ENCODE measurements at places on chromosomes 3 and 15.

DNA sequence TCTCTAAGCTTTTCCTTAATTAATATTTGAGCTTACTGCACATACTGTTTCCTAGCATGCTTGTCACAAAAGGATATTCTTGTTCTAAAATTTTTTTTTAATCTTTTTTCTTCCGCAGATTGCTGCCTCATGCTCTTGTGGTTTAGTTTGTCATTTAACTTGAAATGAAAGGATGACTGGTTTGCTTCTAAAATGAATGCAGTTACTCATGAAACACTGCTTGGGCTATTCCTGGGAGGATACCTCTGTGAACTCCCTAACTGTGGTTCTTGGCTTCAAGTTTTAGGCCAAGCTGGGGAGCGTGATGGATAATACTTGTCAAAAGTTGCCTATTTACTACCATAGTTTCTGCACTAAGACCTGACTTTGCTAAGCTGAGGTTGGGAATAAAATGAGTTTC, 64.0 kb downstream of the USP13 start:
- DNase-seq = no peak

- DNase-seq = peak; percentile 47
Measured at GRCh38 chr15:39273717-39274411, 307.0 kb upstream of the THBS1 start.

DNA sequence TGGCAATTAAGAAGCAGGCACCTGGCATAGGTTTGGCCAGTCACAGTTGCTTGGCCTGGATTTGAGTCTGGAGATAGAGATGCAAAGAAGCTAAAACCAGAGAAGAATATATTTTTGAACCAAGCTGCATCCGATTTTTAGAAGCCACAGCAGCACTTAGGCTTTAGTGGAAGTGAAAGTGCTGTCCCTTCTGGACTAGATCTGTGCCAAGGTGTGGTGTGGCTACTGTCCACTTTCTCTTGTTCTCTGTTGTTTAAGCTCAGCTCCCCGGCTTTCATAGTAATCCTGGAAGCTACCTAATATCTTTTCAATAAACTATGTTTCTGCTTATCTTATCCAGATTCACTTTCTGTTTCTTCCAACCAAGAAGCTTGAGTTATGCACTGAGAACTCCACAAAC, 183.4 kb upstream of the THRB start:
- DNase-seq = no peak

DNA sequence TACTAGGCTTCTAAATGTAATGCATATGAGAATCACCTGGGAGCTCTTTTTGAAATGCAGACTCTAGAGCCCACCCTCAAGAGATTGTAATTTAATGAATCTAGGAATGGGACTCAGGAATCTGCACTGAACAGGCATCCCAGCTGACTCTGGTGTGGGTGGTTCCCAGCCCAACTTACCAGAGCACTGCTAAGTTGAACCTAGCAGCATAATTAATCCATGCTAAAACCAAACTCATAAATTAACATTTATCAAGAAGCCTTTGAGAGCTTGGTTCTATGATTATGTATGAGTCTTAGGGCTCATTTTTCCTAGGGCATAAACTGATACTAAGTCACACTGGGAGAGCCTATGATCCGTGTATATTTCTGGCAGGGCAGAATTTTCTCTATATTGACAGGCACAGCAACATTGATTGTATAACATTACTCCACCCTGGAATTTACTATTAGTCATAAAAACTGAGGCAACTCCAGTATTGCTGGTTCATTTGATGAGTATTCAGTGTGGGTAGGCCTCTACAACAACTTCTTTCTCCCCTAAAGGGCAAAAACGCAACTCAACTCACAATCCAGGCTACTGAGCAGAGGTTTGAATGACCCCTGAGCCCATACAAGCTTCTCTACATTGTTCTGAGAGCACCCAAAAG, 10.7 kb upstream of the CSTA start:
- DNase-seq = no peak

DNA sequence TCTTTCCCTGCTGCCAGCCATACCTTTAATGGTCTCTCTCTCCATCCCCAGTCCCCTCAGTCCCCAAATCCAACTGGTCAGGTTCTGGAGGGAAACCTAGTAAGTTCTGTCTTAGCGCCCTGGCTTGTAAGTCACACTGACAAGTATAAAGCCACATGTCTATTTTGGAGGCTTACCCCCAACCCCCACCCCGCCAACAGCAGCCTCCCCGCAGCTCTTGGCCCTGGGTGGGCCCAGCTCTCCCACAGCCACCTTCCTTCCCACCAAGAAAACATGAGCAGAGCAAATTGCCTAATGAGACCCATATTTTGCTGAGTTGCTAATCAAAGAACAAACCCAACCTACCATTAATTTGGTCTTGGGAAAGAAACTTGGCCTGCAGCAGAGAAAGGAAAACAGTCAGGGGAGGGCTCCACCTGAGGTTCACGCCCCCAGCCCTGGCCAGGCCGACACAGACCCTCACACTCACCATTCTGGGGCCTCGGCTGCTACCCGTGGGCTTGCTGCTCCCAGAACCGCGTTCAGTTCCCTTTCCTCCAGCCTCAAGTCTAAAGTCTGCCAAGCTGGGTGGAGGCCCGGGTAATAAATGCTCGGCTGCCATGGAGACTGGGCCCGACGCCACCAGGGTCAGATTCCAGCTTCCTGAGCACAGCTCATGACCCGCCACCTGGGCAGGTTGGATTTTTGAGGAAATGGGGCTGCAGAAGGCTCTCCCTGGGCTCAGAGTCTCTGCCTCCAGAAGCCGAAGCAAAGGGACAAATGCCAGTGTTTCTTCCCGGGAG, at the start of gene CALML4:
Gene CALML4, minus strand, starts transcription at position 557 of the 782 bp plus-strand sequence. Its CDS starts 85 bp downstream, at position 472.
- DNase-seq = peak; percentile 57

DNA sequence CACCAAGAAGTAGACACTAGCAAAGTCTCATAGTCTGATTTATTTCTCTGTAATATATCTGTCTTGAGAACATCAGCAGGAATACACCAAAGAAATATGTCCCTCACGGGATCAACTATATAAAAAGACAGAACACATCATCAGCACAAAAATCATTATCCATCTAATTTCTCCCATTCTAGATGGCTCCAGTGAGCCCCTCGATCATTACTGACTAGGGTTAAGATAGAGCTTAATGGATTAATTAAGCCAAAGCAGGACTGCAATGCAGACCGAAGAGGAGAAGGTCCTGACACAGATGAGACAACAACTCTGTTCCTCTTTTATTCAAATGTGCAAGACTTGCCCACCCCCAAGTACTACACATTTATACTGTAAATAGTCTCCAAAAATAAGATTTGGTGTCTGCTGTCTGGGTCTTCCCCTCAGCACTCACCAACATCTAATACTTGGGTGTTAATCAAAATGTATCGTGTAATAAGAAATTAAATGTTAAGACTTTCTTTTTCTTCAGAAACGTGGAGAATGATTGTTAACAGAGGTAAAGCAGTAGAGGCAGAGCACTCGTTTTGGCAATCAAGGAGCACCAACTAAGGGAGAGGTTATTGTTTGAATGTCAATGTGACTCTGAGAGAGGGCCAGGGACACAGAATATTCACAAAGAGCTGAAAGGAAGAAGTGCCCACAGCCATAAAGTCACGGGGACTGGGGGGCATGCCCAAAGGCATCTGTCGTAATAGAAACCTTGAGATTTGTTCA, 133.6 kb downstream of the TIGIT start:
- no peak for DNase-seq

DNA sequence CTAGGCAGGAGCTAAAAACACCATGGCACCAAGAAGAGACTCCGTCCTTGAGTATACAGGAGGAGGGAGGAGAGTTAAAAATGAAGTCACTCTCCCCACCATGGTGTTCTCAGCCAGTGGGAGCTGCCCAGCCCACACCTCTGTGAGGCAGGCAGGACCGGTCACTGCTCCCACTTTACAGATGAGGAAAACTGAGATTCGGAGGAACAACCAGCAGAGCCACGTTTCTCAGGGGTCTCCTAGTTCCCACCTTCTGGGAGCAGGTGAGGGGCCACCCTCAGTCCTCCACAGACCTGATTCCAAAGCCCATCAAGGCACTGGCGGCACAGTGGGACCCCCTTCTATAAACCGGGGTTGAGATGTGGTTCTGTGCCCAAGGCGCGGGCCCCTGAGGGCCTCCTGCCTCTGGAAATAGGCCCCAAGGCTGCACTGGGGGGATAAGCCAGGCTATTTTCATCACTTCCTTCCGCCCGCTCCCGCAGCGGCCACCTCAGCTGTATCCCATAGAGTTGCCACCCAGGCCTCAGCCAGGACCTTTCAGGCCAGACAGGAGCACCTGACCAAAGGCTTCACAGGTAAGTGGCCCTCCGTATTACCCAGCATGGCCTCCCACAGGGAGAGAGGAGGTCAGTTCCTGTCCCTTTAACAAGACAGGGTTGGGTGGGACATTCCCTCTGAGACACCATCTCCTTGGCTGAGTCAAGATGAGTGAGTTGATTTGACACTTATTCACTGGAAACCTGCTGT, at the start of gene GP9:
Gene GP9, plus strand, starts transcription at position 504 of the 747 bp plus-strand sequence. CDS start 961 bp downstream, outside the sequence.
- no peak for DNase-seq

DNA sequence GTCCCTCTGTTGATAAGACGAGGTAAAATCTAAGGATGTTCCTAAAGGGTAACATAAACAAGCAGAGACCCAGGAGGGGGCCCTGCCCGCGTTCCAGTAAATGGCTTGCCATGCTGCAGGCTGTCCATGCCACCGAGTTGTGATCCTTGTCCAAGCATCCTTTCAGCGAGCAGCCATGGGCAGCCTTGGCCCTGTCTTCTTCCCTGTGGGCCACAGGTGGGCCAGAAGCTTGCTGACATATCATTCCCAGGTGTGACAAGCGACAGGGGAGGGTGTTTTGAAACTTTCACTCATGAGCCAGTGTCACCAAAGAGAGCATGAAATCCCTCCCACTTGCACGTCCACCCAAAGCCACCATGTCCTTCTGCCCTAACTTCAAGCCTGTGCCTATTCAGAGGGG, 53.7 kb downstream of the PCSK6 start:
- DNase-seq = no peak

DNA sequence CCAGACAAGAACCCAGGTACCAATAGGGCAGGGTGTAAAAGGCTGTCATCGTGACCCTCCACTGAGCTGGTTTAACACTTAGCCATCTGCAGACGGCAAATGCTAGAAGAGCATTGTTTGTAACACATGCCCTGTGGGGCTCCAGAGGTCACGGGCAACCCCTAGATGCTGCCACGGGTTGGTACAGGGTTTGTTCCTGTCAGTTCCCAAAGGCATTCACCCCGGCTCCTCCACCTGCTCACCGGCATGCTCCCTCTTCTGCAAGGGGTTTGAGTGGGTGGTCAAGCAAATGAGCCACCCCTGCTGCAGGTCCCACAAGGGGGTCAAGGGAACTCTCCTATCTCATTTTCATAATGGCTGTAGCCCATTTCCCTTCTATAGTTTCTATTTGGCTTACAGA, 229.3 kb downstream of the ZPLD1 start:
- DNase-seq = no peak

DNA sequence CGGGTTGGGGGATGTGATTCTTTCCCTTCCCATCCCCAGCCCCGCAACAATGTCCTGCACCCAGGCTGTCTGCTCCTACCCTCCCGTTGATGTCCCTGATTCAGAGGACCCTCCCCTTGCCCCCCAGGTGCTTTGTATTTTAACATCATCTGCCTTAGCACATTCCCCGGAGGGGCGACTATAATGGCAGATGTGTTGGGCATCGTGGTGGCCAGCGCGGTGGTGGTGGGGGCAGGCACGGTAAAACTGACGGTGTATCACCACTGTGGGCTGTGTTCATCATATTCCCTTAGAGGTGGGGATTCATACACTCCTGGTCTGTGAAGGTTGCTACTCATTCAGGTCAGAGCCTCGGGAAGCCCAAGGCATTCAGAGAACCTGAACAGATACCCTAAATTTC, 173.0 kb downstream of the ADAMTS17 start:
- no peak for DNase-seq

GRCh38 chr15:88995449-88995848, 82.3 kb upstream of the MFGE8 start:
- DNase-seq = no peak

DNA sequence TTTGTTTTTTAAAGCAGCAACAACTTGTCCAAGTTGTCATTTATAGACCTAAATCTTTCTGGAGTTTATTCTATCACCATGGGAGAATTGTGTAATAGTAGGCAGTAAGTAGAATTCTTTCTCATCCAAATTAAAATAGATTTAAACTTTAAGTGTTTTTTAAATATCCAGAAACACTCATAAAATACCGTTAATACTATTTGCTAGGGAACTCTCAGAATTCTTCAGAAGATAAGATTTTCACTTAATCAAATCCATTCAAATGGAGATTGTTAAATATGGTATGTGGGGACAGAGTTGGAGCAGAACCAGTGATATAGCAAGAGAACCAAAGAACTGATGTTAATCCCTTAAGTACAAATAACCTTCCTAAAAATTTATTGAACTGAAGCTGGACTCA, 71.0 kb downstream of the ARIH1 start:
- DNase-seq = no peak

DNA sequence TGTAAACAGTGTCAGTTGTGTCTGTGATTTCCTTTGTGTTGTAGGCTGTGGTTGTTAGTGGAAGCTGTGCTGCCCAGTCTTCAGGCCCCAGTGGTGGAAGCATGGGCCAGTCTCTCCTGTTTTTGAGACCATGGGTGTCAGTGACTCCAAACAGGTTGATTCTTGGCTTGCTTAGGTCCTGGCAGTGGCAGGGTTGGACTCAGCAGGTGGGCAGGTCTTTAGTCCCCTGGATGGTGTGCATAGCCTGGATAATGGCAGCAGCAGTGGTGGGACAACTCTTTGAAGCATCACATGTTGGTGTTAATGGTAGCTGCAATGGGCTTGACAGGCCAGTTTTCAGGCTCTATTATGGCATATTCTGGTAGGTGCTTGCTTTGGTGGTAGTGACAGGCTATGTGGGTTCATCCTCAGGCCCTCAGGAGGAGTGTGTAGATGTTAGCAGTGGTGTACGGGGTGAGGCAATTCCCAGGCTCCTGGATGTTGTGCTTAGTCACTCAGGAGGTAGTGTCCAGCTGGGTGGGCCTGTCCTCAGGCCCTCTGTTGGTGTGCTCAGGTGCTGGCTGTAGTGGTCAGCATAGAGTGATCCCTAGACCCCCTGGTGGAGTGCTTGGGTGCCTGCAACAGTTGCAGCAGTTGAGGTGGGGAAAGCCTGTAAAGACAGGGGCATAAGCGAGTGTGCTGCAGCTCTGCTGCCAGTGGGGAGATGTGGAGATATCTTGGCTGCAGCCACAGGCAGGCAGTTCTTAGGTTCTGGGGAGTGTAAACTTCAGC, 596.7 kb downstream of the PDCD6IP start:
- DNase-seq = no peak

GRCh38 chr3:48739955-48740823, 23.2 kb upstream of the IP6K2 start:
- DNase-seq = peak; percentile 36

GRCh38 chr3:243356-243725, 46.8 kb downstream of the CHL1 start:
- DNase-seq = no peak

Measured in urinary bladder (tissue), 4 donors.